Activated CD4-positive, alpha-beta memory T cell treated with anti-CD3 and anti-CD28 coated beads, Interleukin-2, amount 10 ng/mL, durations not matched to agents 7 days and 5 days (primary cell): ENCODE measurements at places on chromosomes 5 and 9.

GRCh38 chr5:141475625-141476131 is at the start of gene PCDHGC3:
TSS of gene PCDHGC3 (plus strand) at chr5:141475966. CDS start at chr5:141476117, 151 bp downstream.
- no peak for DNase-seq

GRCh38 chr5:74156728-74157383 is 483.7 kb downstream of the ENC1 start:
- DNase-seq, result no peak

DNA sequence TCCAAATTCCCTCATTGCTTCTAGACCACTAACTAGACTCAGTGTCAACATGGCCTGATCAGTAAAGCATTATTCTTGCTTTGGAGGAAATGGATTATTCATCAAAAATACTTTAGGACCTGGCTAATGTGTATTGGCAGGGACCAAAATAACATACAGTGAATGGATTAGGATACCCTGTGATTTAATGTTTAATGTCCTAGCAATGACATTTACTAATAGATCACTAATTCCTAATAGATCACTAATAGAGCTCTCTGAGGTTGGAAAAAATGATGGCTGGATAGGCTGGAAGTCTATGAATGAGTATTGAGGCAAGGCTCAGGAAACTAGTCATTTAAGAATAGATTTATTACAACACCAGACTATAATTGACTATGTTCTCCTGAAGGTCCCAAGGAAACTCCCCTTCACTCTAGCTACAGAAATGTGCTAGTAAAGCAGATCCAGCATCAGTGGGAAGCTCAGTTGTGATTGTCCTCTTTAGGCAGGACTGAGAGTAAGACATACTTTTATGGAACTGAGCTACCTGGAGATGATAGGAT is 46.1 kb upstream of the CHSY3 start:
- DNase-seq, result no peak

GRCh38 chr9:135249711-135250110 is 162.2 kb downstream of the OLFM1 start:
- no peak for DNase-seq

- DNase-seq, result no peak
Measured at GRCh38 chr9:128411364-128412119, 9.1 kb upstream of the CERCAM start.

DNA sequence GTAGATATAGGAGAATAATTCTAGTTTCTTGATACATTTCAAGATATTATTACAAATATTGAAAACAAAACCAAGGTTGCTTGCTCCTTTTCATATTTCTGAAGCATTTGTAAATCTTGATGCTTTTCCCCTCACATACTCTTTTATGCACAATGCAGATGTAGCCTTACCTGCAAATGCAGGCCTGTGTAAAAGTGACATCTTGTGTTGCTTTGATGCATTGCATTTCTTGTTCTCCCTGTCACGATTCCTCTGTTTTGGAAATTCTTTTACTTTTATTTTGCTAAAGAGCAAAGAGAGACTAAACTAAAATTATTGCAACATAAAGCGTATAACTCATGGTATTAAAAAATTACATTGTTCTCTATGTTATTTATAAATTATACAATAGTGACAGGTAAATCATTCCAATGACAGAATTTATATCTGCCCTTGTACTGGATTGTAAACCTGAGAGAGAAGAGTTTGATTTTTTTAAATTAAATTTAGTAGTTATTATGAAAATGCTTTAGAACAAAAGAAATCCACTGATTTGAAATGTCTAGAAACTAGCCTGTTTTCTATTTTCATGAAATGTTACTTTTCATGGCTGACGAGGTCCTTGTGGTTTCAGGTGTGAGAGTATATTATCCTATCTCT is 970.0 kb downstream of the MAT2B start:
- no peak for DNase-seq

DNA sequence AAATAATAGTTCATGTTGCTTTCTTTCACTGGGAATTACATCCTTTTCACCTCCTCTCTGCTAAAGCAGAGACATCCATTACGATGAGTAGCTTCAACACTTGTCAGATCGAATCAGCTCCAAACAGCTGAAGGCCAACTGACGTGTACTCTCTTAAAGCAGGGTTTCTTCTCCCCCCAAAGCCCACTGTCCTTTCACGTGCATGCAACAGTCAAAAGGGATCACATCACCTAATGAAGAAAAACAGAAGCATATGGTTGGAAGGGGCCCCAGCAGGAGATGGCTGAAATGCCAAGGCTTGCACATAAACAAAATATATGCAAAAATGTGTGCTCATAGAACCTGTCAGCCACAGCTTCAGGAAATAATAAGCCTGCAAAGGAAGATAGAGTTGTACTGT is 421.6 kb downstream of the ANXA1 start:
- no peak for DNase-seq

GRCh38 chr9:125966959-125967711 is 220.0 kb downstream of the PBX3 start:
- DNase-seq, result no peak
